Activated CD8-positive, alpha-beta T cell treated with anti-CD3 and anti-CD28 coated beads, Interleukin-2, amount 10 ng/mL, durations not matched to agents 7 days and 5 days (primary cell): ENCODE measurements at places on chromosomes 7 and 10. TPM values are rescaled to one million over a fixed set of nuclear protein-coding genes. Genes with fewer than 3 reads are reported as not detected.

- no peak overlapping the region for H3K27ac ChIP-seq
- no peak for DNase-seq
- H3K36me3 ChIP-seq = peaks cover 4% of the 10 kb centered on the region
- no peaks in the 10 kb centered on the region for H3K27me3 ChIP-seq
- no peak overlapping the region for H3K4me3 ChIP-seq
Observed at GRCh38 chr10:24935504-24936292, 16.7 kb downstream of the PRTFDC1 start.

DNA sequence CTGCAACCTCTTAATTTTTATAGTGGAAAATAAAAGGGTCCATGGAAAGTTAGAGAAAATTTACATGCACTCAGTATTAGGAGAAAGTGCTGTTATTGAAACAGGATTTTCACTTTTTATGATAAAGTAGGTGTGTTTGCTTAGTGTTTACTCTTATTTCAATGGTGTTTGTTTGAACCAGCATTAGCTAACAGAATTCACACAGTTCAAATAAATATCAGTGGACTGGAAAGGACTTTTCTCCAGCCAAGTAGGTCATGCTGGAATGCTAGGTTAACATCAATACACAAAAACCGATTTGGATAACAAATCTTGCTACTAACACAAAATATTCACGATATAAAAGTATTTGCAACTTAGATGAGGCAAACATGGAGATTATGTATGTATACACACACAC is 49.4 kb upstream of the BET1 start:
- H3K27me3 ChIP-seq = peaks cover 9% of the 10 kb centered on the region
- no peaks in the 10 kb centered on the region for H3K4me1 ChIP-seq

DNA sequence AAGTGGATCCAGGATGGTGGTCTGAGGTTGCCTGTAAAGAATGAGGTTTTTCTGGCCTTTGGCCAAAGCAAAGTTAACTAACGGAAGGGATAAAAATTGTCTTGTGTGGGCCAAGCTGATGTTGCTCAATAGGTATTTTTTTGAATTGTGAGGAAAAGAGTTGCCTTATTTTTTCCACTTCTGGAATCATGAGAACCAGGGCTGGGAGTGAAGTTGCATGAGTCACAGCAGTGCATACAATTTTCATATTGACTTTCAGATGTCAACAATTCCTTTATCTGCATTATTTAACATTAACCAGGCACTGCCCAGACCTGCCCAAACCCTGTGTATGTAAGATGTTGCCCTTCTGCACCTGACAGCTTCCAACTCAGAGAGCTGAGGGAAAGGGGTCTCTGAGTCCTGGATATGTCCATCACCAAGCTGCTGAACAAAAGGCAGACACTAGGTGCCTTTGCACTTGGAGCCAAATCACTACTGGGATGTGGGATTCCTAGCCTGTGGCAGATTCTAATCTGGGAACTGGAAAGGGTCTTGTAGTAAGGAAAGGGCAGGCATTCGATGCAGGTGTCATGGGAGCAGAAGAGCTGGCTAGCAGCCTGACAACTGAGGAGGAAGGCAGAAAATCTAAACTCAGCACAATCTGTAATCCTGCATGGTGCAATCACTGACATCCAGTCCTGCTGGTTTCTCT is 52.3 kb upstream of the SLC35B4 start:
- H3K27ac ChIP-seq = no peak overlapping the region
- H3K27me3 ChIP-seq = peaks cover 26% of the 10 kb centered on the region
- no peaks in the 10 kb centered on the region for H3K4me1 ChIP-seq
- no peaks in the 10 kb centered on the region for H3K36me3 ChIP-seq
- no peak for DNase-seq

GRCh38 chr7:604884-605531 is 85.4 kb upstream of the PDGFA start:
- peak overlapping the region; percentile 92 for H3K4me3 ChIP-seq
- no peak for DNase-seq
- peaks cover 80% of the 10 kb centered on the region for H3K4me1 ChIP-seq
- H3K36me3 ChIP-seq = peaks cover 44% of the 10 kb centered on the region
- no peaks in the 10 kb centered on the region for H3K27me3 ChIP-seq

DNA sequence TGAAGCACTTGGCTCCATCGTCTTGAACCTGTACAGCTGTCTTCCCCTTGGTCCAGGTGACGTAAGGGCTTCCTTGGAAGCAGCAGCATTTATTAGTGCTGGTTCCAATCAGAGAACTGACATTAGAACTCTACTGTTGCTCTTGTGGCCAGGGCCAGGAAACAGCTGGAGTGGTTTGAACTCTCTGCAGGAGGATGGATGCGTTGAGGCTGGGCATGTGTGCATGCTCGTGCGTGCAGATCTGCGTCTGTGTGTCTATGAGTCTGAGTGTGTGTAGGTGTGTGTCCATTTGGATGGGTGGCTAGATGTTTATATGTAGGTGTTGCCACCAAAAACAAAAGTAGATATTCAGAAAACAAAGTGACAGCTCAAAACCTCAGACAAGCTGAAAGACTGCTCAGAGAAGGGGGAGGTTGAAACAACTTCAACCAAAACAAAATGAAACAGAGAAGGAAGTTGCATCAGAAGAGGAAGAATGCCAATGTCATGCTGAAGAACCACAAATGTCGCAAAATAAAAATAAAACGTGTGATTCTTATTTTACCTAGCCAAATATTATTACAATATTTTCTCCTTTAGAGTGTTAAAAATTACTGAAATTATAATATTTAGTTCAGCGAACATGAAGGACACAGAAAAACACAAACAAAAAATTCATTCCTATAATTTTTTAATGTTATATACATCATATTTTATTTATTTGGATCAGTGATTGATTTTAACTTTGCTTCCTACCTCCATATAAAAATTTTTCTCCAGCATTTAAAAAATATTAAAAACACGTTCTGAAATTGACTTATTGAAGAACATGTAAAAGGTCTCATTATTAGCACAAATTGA is 96.1 kb upstream of the MKLN1 start:
- peak overlapping the region; percentile 89 for H3K27ac ChIP-seq
- peaks cover 58% of the 10 kb centered on the region for H3K4me1 ChIP-seq
- H3K27me3 ChIP-seq = peaks cover 3% of the 10 kb centered on the region
- peaks cover 2% of the 10 kb centered on the region for H3K36me3 ChIP-seq
- DNase-seq = peak; percentile 76

DNA sequence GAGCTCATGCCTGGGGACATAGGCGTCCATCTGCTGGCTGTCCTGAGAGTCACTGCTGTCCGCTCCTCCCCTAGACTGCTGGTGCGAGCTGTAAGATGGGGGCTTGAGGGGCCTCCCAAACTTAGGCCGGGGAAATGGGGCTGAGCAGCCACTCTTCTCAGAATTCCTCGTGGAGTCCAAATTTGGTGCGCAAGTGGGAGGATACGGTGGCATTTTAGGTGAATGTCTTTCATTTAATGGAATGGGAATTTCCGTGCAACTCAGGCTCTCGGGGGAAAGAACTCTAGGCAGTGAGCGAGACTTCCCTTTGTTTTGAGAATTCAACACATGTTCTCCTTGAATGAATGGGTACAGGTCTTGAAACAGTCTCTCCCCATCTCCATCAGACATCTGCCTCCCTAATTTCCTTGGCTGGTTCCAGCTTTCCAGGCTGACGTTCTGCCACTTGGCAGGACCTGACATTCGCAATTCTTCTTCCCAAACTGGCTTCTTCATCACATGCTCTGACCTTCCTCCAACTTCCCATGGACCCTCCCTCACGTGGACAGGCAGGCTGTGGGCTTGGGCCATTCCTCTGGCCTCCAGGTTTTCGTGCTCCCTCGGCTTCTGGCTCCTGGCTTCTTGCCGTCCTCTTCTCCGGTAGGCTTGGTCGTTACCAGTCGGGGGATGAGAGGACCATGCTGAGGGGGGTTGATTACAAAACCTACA is 30.1 kb downstream of the JCAD start:
- no peak overlapping the region for H3K4me3 ChIP-seq
- peaks cover 47% of the 10 kb centered on the region for H3K27me3 ChIP-seq
- H3K27ac ChIP-seq = no peak overlapping the region
- H3K4me1 ChIP-seq = peaks cover 60% of the 10 kb centered on the region
- DNase-seq = no peak

- peaks cover 12% of the 10 kb centered on the region for H3K4me1 ChIP-seq
- no peaks in the 10 kb centered on the region for H3K36me3 ChIP-seq
- no peak for DNase-seq
- peaks cover 49% of the 10 kb centered on the region for H3K27me3 ChIP-seq
- H3K27ac ChIP-seq = no peak overlapping the region
Observed at GRCh38 chr7:27129729-27130539, 623 bp downstream of the HOXA4 start.

DNA sequence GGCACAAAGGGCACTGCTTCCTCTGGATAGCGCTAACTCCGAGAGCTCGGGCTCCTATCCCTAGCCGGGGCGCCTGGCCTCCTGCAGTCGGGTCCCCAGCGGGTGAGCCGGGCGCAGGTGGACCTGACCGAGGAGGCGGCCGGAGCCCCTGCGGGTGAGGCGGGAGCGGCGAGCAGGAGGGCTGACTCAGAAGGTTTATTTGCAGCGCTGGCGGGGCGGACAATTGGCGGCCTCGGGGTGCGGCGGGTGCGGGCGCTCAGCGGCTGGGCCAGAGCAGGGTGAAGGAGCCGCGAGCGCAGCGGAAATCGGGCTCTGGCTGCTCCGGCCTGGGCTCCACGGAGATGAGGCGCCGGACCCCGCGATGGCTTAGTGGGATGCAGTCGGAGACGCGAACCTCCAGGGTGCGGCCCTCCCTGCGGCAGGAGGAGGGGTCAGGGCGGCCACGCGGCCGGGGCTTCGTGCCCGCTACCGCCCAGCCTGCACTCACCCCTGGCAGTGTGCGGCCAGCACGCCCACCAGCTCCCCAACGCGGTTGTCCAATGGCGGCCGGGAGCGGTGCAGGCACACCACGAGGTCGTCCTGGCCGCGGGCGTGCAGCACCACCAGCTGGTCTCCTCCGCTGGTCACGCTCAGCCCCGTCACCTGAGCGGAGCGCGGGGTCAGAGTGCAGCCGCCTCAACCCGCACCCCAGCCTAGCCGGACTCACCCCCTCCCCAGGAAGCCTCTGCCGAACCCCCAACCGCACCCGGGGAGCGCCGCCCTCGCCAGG is 16.1 kb downstream of the MYO1G start:
- H3K27me3 ChIP-seq = no peaks in the 10 kb centered on the region
- H3K4me3 ChIP-seq = no peak overlapping the region
- peaks cover 24% of the 10 kb centered on the region for H3K4me1 ChIP-seq
- DNase-seq = peak; percentile 32
- peaks cover 47% of the 10 kb centered on the region for H3K36me3 ChIP-seq
- no peak overlapping the region for H3K27ac ChIP-seq

DNA sequence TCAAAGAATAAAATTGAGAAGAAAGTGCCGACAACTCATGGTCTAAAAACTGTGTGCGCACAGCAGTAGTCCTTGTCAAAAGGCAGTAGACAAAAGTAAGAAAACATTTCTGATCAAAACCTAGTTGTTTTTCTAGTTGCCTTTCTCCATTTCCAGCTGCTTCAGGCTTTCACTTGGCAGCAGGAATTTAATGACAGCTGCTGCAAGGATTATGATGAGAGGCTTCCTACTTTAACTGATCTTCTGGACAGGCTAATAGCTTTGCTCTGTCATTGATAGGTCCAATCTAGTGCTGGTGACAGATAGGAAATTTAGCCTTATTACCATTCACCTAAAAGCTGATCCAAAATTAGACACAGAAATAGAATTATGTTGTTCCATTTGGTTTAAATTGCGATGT is 110.7 kb upstream of the SEMA3C start:
- H3K36me3 ChIP-seq = no peaks in the 10 kb centered on the region
- no peak for DNase-seq
- H3K27me3 ChIP-seq = no peaks in the 10 kb centered on the region
- no peak overlapping the region for H3K4me3 ChIP-seq

GRCh38 chr10:90937645-90938258 is 16.9 kb upstream of the ANKRD1 start:
- H3K4me1 ChIP-seq = peaks cover 10% of the 10 kb centered on the region
- H3K27ac ChIP-seq = no peak overlapping the region
- H3K36me3 ChIP-seq = no peaks in the 10 kb centered on the region
- no peak overlapping the region for H3K4me3 ChIP-seq
- H3K27me3 ChIP-seq = peaks cover 8% of the 10 kb centered on the region

GRCh38 chr7:117902314-117902889 is 29.2 kb upstream of the CTTNBP2 start:
- H3K27me3 ChIP-seq = no peaks in the 10 kb centered on the region
- H3K4me1 ChIP-seq = no peaks in the 10 kb centered on the region
- H3K27ac ChIP-seq = no peak overlapping the region
- no peak overlapping the region for H3K4me3 ChIP-seq
- H3K36me3 ChIP-seq = no peaks in the 10 kb centered on the region

DNA sequence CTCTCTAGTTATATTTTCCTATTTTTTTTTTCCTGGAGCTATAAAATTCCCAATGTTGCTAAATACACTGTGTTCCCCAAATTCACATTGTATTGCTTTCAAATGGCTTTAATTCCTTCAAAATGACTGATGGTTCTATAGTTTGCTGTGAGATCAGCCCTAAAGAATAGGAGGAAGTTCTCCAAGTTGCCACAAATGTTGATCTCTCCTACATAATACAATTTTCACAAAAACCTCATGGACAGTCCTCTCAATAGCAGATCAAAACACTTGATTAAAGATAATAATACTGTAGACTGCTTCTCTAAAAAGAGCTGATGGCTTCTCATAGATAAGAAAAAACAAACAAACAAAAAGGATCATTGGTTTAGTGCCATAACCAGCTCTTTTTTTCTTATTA is 97.8 kb upstream of the CAV2 start:
- DNase-seq = no peak
- no peaks in the 10 kb centered on the region for H3K4me1 ChIP-seq
- H3K36me3 ChIP-seq = no peaks in the 10 kb centered on the region
- no peak overlapping the region for H3K4me3 ChIP-seq
- H3K27ac ChIP-seq = no peak overlapping the region

GRCh38 chr7:88429382-88429781 is 122.7 kb upstream of the STEAP4 start:
- no peaks in the 10 kb centered on the region for H3K4me1 ChIP-seq
- no peak overlapping the region for H3K4me3 ChIP-seq
- H3K27ac ChIP-seq = no peak overlapping the region
- peaks cover 2% of the 10 kb centered on the region for H3K27me3 ChIP-seq
- no peaks in the 10 kb centered on the region for H3K36me3 ChIP-seq

- no peak for DNase-seq
Observed at GRCh38 chr7:103887050-103887449, 102.4 kb downstream of the RELN start.

- H3K36me3 ChIP-seq = no peaks in the 10 kb centered on the region
- no peaks in the 10 kb centered on the region for H3K27me3 ChIP-seq
- DNase-seq = no peak
- no peak overlapping the region for H3K4me3 ChIP-seq
Observed at GRCh38 chr10:52443419-52444388, 129.6 kb downstream of the DKK1 start.

GRCh38 chr7:25979605-25980004 is 172.4 kb upstream of the NFE2L3 start:
- no peaks in the 10 kb centered on the region for H3K36me3 ChIP-seq
- no peak overlapping the region for H3K27ac ChIP-seq
- no peak for DNase-seq

The HMX3 gene
- not detected for total RNA-seq

The CASTOR2 gene
- total RNA-seq = 3.3 TPM

The ARID5B gene
- 18.0 TPM for total RNA-seq

The ADCYAP1R1 gene
- total RNA-seq = not detected

The BHLHA15 gene
- not detected for total RNA-seq
